ENCODE measurements at places on chromosomes 11 and 22.

- DNase-seq = no peak
These were observed 955.5 kb upstream of the CHORDC1 start for GRCh38 chr11:91178366-91178765.

- no peak for DNase-seq
These were observed 1.0 kb downstream of the ADSL start for GRCh38 chr22:40347300-40347699.

- no peak for DNase-seq
These were observed 1.6 kb upstream of the SHANK3 start for GRCh38 chr22:50670914-50671538.

GRCh38 chr11:70623906-70624597 lies 225.7 kb downstream of the CTTN start:
- DNase-seq = no peak

DNA sequence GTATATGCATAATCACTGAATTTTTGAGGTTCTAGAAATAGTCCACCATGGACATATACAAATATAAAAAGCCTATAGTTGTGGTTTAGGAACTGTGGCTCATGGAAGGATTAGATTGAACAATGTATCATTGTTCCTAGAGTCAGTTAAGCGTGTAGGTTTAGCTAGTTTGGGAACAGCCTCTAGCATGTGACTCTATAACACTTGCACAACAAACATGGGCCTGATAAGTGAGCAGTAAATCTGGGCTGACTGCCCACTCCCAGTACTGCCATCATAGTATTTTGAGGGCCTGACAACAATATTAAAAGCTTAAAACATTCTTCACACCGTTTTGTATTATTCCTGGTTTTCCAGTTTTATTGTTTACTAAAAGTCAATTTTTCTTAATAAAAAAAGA lies 47.0 kb downstream of the YAP1 start:
- DNase-seq = no peak

- DNase-seq = no peak
These were observed 72.7 kb upstream of the AKIP1 start for GRCh38 chr11:8838248-8838647.

DNA sequence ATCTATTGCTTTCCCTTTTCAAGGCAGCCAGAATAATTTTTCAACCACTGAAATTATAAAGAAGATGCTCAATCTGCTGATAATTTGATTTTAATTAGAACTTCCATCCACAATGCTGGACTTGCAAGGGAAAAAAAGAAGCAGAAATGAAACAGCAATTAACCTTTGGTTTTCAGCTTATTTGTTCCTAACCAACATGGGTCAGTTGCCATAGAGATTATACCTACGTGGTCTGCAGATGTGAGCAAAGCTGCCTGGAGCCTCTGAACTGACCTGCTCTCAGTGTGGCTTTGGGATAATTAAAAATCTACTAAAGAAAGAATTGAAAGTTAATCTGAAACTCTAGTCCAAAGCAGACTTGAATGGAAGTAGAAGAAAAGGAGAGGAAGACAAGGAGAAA lies 195.7 kb upstream of the API5 start:
- no peak for DNase-seq

DNA sequence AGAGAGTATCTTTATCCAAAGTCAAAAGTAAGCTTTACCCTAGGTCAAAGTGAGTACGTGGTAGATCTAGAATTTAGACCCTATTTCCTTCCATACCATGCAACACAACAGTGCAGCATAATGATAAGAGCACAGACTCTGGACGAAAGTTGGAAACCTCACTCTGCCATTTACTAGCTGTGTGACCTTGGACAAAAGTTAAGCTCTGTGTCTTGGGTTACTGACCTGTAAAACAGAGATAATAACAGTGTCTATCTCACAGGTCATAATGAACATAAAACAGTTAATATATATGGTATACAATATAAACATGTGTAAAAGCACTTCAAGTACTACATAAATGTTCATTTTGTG lies 13.6 kb upstream of the CHRNA10 start:
- DNase-seq = no peak

GRCh38 chr11:114172871-114173444 lies 113.4 kb downstream of the ZBTB16 start:
- no peak for DNase-seq

DNA sequence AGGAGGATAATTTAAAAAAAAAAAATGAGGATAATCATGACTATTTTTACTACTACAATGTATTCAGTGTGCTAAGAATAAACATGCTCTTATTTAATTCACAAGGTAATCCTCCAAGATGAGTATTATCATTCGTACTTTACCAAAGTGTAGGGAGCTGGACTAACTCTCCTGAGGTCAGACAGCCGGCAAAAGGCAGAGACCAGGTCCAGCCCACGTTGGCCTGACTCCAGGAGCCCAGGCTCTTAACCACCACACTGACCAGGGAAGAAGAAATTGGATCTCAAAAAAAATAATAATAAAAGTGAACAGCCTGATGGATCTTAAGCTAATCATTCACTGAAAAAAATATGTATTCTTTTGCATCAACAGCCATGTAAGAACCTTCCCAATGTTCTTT lies 25.2 kb downstream of the PLAAT3 start:
- DNase-seq = no peak

Data from nucleus accumbens (tissue), 56 donors.